B cell (primary cell): ENCODE measurements at places on chromosomes 2 and 18. TPM values are rescaled to one million over a fixed set of nuclear protein-coding genes. Genes with fewer than 3 reads are reported as not detected.

DNA sequence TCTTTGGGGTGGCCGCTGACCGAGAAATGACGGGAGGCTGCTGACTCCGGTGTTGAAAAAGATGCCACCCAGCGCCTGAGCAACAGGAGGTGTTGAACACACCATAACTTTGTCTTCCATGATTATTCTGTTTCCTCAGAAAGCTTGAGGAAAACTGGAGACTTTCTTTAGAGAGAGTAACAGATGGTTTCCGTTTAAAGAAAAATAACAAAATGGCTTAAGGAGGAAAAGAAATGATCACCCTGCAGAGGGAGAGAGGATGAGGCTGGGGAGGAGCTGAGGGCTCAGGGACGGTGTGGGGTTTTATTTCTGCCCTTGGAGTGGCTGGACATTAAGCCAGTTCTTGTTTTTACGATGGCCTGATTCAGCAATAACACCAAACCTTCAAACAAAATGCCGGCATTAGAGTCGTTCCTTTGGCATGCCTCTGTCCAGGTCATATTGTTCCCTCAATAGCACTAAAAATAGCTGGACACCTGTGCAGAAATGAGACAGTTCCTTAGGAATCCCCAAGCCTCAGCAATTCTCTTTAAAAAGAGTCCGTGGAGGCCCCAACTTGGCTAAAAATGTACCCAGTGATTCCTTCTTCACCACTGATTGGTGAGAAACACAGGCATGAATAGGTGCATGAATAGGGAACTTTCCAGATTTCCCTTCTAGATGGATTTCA is 182.4 kb downstream of the ALPK2 start:
- DNase-seq = no peak

DNA sequence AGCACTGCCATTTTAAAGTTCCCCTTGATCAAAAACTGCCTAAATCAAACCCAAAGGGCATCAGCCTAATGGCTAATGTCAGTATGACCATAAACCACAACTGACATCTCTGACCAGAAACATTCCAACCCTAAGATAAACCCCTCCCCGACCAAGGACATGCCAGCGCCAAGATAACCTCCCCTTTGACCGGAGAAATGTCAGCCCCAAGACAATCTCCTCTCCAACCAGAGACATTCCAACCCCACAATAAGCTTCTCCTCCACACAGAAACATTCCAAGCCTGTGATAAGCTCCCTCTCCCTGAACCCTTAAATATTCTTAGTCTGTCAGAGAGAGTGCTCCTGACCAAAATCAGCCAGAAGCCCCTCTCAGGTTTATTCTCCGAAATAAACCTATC is 188.3 kb upstream of the MSH6 start:
- DNase-seq = no peak

DNA sequence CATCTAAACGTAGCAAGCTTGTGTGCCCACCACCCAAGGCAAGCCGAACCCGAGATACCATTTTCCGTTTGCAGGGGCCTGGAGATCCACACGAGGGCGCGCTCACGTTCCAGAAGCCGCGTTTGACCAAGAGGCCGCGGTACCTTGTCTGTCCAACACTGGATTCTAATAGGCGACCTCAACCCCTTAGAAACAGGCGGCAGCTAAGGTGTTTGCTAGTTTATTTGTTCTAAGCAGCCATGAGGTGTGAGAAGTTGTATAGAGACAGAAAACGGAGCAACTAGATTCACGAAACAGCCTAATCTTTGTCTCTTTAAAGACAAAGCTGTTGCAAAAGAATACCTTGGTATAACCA is 4.2 kb downstream of the HOXD11 start:
- peak; percentile 48 for DNase-seq

- DNase-seq = no peak
Measured at GRCh38 chr18:56550121-56550520, 88.3 kb downstream of the TXNL1 start.

DNA sequence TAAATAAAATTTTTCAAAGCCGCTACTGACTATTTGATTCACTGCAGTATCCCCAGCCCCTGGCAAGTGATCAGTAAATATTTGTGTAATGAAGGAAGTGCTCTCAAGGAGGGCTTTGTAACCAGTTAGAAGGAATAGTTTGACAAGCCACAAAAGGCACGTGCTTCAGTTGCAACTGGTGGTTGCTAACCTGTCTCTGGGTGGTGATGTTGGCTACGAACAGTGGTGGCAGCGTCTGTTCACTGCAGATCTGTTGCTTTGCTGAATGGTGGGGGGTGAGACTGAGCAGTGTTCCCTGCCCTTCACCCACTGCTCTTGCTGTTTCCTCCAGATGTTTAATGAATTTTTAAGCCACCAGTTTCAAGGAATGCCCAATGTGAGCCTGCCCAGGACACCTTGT is 73.9 kb upstream of the SIX2 start:
- no peak for DNase-seq

DNA sequence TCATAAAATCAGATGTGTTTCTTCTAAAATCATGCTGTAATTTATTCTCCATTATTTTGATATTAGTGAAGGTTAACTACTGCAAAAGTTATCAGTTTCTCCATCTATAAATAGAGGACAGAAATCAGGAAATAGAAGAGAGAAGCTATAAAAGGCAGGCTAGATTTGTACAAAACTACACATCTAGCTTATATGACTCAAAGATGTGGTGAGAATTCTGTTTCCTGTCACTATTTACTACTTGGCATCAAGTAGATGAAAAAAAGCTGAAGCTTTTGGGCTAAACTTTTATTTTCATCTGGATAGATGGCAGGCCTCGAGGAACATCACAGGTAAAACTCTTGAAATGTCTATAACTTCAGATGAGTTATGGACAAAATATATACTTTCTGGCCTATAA is 49.8 kb upstream of the NAB1 start:
- DNase-seq = no peak

DNA sequence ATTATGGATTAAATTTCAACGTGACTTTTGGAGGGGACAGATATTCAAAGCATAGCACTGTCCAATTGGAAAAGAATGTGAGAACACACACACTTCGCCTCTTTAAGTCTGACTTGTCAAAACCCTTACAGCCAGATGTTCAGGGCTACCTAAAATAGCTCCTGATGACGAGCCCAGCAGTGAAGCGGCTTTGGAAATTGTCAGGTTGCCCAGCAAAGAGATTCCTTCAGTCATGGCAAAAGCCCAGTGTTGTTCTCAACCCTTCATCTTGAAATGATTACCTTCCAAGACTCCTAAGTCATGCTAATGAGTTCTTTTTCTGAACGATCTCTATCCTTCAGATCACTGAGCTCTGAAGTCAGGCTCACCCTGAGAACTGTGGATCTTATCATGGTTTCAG is 436.6 kb downstream of the LRATD1 start:
- no peak for DNase-seq

- no peak for DNase-seq
Measured at GRCh38 chr2:174824068-174824467, 59.8 kb upstream of the CHRNA1 start.

DNA sequence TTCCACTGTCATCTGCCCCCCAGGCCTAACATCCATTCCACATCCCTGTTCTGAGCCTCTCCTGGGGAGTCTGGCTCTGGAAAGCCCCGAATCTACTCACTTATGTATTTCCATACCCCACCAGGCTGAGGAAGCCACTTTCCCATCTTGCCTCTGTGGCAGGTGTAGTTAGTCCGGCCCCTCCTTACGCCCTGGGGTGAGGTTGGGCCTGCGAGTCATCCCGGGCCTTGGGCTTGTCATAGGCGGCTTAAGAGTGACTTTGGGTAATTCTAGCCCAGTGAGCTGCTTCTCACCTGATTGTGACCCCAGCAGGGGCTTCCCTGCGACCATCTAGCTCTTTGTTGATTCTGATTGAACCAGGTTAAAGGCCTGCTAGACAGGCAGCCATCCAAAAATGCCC is 21.1 kb downstream of the PCARE start:
- no peak for DNase-seq

DNA sequence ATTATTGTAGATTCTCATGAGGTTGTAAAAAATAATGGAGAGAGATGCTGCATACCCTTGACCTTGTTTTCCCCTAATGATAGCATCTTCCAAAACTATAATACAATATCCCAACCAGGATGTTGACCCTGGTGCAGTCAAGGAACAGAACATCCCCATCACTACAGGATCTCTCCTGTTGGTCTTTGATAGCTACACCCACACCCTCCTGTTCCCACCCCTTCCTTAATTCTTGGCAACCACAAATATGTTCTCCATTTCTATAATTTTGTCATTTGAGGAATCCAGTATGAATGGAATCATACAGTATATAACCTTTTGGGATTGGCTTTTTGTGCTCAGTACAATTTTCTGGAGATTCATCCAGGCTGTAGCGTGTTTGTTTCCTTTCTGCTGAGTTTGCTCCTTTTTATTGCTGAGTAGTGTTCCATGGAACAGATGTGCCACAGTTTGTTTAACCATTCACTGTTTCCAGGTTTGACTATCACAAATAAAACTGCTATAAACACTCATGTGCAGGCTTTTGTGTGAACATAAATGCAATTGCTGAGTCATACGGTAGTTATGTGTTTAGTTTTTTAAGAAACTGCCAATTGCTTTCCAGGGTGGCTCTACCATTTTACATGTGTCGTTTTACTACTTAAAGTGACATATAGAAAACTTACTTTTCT is 22.2 kb downstream of the MCFD2 start:
- DNase-seq = no peak

DNA sequence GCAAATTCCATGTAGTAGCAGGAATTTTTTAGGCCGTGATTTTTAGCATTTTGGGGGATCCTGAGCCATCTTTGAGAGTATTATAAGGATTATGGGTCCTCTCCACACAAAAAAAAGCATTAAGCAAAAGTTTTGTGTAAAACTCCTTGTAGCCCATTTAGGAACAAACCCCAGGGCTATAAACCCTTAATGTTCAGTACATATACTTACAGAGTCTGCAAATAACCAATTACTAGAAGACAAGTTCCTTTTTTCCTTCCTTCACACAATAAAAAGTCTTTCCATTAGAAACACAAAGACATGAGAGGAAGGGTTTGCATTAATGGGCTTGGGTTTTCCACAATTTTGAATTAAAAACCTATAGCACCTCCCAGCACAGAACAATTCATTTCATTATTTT is 44.6 kb downstream of the WDFY1 start:
- DNase-seq = no peak

DNA sequence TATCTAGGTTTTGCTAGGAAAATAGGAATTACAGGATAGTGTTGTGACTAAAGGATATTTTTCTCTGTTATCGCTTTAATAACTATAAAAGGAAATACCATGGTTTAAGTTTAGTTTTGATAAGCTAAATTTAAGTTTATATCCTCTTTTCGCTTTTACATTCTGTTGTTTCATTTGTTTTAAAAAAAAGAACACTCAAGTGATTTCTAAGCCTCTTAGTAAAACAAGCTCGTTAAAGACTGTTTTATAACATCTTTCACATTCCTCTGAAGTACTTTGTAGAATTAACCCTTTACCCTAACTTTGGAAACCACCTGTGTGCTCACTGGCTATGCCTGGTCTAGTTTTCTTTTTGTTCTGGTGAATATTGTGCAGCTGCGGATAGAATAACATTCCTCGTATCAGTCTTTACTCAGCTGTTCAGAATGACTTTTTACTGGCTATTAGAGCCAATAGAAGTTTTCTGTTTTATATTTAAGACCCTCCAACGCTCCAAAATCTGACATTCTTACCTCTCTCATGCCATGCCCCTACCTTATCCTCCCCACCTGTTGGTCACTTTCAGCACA is 183.1 kb downstream of the PTPRM start:
- DNase-seq = no peak

GRCh38 chr2:185757356-185757755 is 18.8 kb downstream of the FSIP2 start:
- DNase-seq = no peak

DNA sequence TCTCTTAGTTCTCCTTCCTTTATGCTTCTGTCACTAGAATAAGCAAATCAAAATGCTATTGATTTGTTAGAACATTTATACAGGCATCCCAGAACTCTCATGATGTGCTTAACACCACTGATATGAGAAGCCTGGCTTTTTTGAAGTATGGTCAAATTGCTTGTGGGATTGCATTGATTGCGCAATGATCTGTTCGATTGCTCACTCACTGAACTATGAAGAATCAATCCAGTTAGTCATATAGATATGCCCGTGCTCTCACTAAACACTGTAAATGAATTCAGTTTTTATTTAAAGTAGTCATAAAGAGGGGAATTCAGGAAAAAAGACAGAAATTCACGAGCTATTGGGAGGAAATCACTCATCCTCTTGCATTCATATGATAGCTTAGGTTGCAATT is 1237.8 kb downstream of the SUCLG1 start:
- no peak for DNase-seq

DNA sequence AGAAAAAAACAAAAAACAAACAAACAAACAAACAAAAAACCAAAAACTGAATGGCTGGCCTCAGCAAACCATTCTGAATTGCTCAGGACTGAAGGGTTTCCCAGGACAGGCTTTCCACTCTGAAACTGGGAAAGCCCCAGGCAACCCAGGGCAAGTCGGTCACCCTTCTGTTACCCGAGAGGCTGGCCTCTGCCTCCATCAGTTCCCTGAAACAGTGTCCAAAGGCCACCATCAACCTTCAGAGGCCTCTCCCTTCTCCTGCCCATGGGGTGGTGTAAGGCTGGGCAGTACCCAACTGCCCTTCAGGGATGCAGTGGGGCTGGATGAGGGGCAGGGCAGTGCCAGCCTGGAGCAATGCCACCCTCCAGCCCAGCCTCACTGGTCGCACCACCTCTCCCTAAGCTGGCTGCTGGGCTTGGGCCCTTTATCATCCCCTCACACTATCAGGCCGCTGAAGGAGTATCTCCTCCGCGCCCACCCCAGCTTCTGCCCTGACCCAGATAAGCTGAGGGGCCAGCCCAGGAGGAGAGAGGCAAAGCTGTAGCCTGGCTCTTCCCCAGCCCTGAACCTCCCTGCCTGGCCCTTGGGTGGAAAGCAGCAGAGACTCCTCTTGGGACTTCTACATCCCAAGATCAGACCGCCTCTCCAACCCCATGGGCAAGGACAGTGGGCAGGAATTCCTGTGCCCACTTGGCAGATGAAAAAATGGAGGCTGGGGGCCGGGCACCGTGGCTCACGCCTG is 35.9 kb downstream of the ZFP36L2 start:
- DNase-seq = no peak

DNA sequence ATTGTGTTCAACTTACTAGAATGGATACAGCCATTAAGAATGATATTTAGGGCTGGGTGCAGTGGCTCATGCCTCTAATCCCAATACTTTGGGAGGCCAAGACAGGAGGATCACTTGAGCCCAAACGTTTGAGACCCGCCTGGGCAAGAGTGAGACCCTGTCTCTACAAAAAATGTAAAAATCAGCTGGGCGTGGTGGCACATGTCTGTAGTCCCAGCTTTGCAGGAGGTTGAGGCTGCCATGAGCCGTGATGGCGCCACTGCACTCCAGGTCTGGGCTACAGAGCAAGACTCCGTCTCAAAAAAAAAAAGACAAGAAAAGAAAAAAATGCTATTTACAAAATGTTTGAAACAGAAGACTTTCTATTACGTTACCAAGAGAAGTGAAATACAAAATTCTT is 30.0 kb downstream of the REEP1 start:
- no peak for DNase-seq

Gene CROCC2
- polyA plus RNA-seq = not detected in 2 replicates

Gene GYPC
- 73.7 and 111 TPM in 2 replicates for polyA plus RNA-seq

Gene MYO1B
- 4.4 and 7.0 TPM in 2 replicates for polyA plus RNA-seq

Gene KLHL41
- polyA plus RNA-seq = 0.03 TPM in 1 of 2 replicates, not detected in the other

Gene OLA1
- polyA plus RNA-seq = 13.9 and 18.5 TPM in 2 replicates

Gene CNPPD1
- 159 and 204 TPM in 2 replicates for polyA plus RNA-seq

Gene KATNAL2
- 1.3 TPM in 2 replicates for polyA plus RNA-seq
